ENCODE measurements at places on chromosomes 13 and 19.

GRCh38 chr19:45091031-45091923 is 1.7 kb upstream of the PPP1R37 start:
- DNase-seq: no peak

GRCh38 chr13:25167382-25168174 is 4.5 kb downstream of the AMER2 start:
- no peak for DNase-seq

DNA sequence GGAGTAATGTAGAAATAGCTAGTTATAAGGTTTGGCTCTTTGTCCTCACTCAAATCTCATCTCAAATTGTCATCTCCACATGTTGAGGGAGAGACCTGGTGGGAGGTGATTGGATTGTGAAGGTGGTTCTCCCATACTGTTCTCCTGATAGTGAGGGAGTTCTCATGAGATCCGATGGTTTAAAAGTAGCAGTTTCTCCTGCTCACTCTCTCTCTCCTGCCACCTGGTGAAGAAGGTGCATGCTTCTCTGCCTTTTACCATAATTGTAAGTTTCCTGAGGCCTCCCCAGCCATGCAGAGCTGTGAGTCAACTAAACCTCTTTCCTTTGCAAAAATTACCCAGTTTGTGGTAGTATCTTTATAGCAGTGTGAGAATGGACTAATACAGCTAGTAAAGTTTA is 849.4 kb downstream of the DACH1 start:
- DNase-seq: no peak

DNA sequence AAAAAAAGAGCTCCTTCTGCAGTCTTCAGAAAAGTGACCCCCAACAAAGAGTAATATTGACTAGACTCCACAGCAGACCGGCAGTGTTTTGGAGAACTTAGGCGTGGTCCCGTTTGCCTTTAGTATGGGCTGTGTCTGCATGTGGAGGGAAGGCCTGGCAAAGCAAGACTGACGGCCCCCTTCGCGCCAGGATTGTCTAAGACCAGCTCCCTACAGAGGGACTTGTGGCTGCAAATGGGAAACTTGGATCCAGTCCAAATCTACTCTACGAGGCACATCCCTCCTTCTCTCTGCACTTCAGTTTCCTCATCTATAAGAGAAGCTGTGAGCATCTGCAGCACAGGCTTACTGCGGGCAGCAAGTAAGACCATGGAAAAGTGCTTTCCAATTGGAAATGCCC is 350.0 kb downstream of the ZNF536 start:
- DNase-seq: no peak

- no peak for DNase-seq
Measured at GRCh38 chr13:46572752-46573431, 19.9 kb downstream of the LRCH1 start.

DNA sequence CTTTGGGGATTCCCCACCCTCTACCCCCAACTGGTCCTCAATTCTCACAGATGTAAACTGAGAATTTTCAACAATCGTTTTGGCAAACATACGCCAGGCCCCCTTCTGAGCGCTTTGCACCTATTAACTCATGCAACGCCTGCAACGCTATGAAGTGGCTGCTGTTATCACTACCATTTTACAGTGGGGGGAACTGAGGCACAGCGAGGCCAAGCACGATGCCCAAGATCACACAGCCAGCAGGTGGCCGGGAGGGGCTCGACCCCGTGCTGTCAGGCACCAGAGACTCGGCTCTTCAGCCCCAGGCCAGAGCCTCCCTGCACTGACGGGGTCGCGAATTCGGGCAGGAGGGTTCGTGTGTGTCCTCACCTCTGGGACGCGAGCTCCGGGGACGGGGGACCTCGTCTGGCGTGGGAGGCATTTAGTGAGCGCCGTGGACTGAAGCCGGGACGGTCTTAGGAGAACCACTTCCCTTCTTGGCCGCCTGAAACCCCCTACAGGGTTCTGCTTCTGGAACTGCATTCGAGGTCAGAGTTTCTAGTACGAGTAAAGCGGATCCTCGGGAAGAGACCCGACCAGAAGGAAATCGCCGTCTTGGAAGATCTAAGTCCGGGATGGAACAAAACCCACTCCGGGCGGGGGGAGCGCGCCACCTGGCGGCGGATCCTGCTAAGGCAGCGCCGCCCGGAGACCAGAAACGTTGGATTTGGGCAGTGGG is 21.0 kb downstream of the ZNF114 start:
- DNase-seq: peak; percentile 76

GRCh38 chr19:40576585-40577451 is at the start of gene SHKBP1:
TSS of gene SHKBP1 (plus strand) at chr19:40576873. CDS start at chr19:40576900, 27 bp downstream.
- peak; percentile 98 for DNase-seq

DNA sequence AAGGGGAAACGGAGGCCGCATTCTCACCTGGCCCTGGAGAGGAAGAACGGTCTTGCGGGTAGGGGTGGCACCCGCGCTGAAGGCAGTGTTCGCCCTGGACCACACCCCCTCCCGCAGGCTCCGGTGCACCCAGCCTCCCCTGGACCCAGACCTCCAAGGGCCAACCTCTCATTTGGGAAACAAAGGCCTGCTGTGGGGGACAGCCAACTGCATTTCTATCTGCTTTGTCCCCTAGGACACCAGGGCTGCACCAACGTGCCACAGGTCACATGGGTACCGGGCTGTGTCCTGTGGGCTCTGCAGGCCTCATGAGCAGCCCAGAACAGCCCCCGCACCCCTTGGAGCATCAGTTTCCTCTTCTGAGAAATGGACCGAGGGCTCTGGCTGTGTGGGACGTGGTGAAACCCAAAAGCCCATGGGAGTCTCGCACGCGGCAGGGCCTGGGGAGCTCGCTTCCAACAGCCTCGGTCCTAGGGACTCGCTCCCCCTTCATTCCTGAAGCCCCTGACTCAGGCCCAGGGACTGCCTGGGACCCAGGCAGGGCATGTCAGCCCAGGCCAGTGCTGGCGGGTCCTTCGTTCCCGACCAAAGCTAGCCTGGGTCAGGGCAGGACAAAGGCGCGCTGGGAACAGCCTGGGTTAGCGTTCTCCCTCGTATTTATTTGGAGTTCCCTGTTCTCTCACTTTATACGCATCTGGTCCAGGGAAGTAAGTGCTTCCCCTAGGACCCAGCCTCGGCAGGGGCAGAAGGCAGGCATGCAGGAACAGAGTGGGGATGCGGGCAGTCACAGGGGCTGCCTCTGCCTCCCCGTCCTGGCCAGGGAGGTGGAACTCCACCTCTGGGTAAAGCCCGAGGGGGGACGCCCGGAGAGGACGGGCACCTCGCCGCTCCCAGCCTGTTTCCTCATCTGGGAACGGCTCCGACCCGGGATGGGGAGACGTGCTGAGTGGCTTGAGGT is 4.6 kb downstream of the TCF3 start:
- DNase-seq: no peak

GRCh38 chr19:44356383-44357111 is at the start of gene ZNF112:
TSS of gene ZNF112 (minus strand) at chr19:44356680. CDS start at chr19:44340539, 16,141 bp downstream.
- peak; percentile 97 for DNase-seq

Data from OCI-M1 (cell line).